ENCODE measurements at places on chromosomes 3 and 15. TPM values are rescaled to one million over a fixed set of nuclear protein-coding genes. Genes with fewer than 3 reads are reported as not detected.

The BLOC1S6 gene
- 79.7 TPM for total RNA-seq

The SLC22A14 gene
- total RNA-seq = 0.82 TPM

The ANKRD63 gene
- 0.27 TPM for total RNA-seq

The C3orf85 gene
- not detected for total RNA-seq

The HESX1 gene
- total RNA-seq = 0.27 TPM
